ENCODE measurements at places on chromosomes 16 and 17. TPM values are rescaled to one million over a fixed set of nuclear protein-coding genes. Genes with fewer than 3 reads are reported as not detected.

DNA sequence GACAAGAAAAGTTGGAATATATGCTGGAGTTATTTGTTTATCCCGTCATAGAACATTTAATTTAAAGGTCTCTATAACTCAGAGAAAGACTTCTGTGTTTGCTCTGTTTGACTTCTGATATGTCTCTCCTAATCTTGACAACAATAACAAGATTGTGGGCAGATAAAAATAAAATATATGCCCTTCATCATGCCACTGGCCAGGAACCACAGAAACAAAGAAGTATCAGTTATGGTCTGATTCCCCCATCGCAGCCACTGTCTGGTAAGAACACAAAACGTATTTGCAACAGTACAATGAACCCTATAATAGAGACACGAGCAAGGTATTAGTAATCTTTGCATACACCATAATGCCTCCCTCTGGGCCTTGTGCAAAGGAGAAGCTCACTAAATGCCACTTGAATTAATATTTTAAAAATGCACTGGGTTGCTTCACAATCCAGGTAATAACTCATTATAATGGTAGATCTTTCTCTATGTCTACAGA is 1498.3 kb downstream of the CDH11 start:
- no peak for DNase-seq

- DNase-seq, result no peak
These were observed 10.1 kb upstream of the RPH3AL start for GRCh38 chr17:362721-363120.

GRCh38 chr16:19722981-19723380 is 4.9 kb downstream of the IQCK start:
- DNase-seq, result no peak

The KRTAP1-5 gene
- not detected for total RNA-seq

DNA sequence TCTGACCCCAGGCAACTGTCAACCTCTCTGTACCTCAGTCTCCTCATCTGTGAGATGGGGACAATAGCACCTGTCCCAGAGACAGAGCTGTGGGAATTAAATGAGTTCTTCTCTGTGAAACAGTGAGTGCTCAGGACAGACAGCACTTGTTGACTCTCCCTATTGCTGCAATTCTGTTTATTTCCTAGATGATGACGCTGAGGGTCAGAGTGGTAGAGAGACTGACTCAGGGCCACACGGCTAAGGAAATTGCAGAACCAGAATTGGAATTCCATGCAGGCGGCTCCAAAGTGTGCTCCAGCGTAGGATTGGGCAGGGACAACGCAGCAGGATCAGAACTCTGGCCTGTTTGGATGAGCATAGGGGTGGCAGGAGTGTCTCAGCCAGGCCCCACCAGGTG is 302.2 kb downstream of the C16orf95 start:
- DNase-seq, result no peak

The CRHR1 gene
- 0.14 TPM for total RNA-seq

GRCh38 chr16:15523092-15523541 is 88.7 kb downstream of the BMERB1 start:
- DNase-seq, result no peak

GRCh38 chr17:72631568-72631948 is 460.9 kb downstream of the SLC39A11 start:
- no peak for DNase-seq
